Stimulated activated CD8-positive, alpha-beta memory T cell treated with anti-CD3 and anti-CD28 coated beads, Interleukin-2, amount 100 ng/mL, for 1 hour (primary cell): ENCODE measurements at places on chromosomes 11 and 22.

GRCh38 chr22:45284705-45285262, at the start of gene UPK3A:
UPK3A (plus strand) TSS chr22:45284949; CDS start chr22:45285014, 65 bp downstream.
- DNase-seq: peak; percentile 43

GRCh38 chr11:33936725-33937604, 45.1 kb upstream of the LMO2 start:
- no peak for DNase-seq

DNA sequence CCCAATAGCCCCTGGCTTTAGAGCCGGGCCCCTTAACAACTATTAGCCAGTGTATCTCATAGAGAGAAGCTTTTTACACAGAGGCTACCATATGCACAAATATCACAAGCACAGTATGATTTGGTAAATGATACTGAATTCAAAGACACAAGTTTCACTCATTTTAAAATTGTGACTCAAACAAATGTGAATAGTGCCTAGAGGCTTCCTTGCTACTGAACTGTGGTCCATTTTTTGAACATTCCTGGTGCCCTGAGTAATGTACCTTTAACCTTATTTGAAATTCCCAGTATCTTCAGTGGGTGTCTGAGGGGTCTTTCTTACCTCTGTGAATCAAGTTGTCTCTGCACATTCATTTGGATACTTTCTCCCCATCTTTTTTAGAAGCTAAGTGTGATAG, 156.2 kb downstream of the MAML2 start:
- no peak for DNase-seq

GRCh38 chr22:49541693-49542230, 285.9 kb downstream of the BRD1 start:
- DNase-seq: no peak
